ENCODE measurements at places on chromosomes 6 and 20.

DNA sequence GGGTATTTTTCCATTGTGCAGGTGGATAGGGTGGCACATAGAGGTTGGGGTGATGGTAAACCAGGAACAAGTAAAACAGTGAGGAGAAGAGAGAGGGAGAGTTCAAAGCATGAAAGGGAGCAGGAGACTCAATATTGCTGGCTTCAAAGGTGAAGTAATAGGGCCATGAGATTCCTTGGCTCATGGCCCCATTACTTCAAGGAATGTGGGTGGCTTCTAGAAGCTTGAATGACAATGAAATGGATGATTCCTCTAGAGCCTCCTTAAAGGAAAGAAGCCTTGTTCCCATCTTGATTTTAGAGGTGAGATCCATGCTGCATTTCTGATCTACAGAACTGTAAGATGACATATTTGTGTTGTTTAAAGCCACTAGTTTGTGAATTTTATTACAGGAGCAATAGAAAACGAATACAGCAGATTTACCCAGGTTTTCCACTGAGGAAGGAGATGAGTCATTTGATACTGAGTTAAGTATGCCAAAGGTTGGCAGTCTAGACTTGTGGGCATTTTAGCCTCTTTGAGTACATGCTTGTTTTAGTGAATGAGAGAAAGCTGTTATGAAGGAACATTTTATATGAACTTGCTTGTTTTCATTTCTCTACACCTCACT, 110.4 kb downstream of the PLCB4 start:
- DNase-seq = no peak

- DNase-seq = no peak
These were observed 177.4 kb downstream of the TAF4 start for GRCh38 chr20:61888101-61888865.

DNA sequence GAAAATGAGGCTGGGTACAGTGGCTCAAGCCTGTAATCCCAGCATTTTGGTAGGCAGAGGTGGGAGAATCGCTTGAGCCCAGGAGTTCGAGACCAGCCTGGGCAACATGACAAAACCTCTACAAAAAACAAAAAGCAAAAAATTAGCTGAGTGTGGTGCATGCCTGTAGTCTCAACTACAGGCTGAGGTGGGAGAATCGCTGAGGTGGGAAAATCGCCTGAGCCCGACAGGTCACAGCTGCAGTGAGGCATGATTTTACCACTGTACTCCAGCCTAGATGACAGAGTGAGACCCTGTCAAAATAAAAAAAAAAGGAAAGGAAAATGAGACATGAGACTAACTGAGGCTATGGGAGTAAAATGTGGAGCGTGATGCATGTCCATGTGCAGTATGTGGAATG, 88.0 kb upstream of the CD83 start:
- no peak for DNase-seq

DNA sequence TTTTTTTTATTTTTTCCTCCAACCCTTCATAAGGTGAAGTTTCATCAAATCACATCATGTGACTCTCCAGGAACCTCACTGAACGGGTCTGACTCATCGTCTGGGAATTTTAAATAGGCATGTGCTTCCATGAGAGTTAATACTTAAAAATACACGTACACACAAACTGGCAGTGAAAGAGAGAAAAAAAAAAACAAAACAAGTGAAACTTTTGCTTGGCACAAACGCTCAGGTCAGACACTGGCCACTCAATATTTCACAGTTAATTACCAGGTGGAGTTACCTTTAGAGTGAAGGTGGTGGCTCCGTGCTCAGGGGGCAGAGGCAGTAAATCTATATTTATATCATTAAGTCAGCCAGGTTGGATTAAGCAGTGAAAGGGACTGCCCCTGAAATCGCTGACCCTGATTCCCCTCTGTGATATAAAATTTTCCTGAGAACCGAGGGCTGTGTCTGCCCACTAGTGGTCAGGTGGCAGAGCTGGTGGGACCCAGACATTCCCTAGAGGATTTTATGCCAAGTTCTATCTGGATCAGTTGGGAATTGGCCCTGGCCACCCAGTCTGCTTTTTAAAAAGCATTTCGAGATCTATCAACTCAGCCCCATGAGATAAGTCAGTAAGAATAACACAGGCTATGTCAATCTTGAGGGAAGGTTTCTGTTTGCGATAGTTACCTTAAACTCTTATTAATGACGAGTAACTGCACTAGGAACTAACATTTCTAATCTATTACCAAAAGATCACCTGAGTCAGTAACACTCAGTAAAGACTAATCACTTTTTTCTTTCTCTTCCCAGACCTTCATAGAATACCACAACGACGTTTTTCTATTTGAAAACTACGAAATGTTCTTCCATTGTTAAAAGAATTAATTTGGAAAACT, 259.1 kb downstream of the HDGFL1 start:
- peak; percentile 16 for DNase-seq

GRCh38 chr6:111855753-111856152, 17.5 kb downstream of the FYN start:
- DNase-seq = no peak

DNA sequence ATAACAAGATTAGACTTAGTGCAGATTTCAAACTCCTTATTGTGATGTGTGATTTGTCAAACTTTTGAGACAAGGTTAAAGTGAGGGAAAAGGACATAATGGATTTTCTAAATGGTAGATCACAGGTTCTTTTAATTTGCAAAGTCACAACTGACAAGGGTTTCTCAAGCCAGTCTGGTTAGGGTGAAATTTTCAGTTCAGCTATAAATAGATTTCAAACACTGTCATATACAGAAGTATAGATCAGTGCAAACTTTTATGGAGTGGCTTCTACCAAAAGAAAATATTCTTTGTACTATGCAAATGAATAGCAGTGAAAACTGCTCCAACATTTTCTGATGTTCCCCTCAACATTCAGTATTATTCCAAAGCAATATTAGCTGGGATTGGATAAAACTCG, 337.1 kb upstream of the MAN1A1 start:
- DNase-seq = no peak

DNA sequence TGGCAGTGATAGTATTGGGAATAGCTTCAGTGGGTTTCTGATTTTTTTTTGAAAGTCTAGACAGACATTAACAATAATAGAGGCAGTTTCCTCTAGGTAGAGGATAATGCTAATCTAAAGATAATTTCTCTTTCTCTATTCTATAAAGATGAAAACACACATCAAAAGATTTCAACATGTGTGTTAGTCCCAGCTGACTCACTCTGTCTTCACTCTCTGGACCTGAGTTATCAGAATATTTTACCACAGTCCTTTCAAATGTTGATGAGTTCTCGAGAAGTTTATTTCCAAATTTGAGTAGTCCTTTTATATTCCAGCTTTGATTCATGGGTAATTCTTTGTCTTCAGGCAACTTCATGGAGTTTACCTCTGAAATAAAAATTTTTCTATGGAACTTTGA, 17.1 kb downstream of the RPRD1B start:
- DNase-seq = no peak

- DNase-seq = no peak
These were observed 1.2 kb downstream of the TRDN start for GRCh38 chr6:123635567-123635966.

DNA sequence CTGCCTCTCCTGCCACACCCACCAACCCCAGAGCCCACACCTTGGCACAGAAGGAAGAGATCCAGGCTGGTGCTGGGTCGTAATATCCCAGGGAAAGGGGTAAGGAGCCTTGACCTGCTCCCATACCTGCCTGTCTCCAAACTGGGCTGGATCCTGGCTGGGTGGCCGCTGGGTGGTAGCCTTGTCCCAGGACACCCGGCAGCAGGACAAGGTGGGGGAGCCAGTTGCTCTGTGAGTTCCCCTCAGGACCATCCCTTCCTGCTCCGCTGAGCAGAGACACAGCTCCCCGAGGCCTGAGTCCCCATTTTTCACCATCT, 58.8 kb downstream of the UBE2V1 start:
- DNase-seq = no peak

DNA sequence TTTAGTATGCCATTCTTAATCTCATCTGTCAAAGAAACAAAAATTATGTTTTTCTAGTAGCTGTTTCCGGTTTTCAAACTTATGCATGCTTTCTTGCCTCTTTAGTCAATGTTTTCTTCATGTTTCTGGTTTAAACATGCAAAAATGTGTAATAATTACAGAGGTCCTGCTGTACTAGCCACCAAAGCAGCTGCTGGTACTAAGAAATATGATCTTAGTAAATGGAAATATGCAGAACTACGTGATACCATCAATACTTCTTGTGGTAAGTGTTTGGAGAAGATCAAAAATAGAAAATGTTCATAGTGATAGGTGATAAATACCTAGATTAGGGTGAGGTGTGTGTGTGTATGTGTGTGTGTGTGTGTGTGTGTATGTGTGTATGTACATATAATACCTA, 158.4 kb downstream of the MYO6 start:
- DNase-seq = no peak

DNA sequence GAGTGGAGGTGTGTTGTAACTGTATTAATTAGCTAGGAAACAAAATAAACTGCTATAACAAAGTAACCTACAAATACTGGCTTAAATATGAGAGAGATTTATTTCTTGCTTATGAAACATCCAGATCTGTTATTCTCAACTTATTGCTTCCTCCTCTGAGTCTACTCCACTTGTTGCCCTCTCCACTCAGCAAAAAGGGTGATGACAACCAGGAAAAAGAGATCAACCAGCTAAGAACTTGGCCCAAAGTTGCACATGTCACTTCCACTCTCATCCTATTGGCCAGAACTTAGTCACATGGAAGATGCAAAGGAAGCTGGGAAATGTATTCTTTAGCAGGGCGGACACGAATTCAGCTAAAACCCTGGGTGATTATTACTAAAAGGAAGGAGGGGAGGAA, 5.2 kb upstream of the TP53RK start:
- no peak for DNase-seq

DNA sequence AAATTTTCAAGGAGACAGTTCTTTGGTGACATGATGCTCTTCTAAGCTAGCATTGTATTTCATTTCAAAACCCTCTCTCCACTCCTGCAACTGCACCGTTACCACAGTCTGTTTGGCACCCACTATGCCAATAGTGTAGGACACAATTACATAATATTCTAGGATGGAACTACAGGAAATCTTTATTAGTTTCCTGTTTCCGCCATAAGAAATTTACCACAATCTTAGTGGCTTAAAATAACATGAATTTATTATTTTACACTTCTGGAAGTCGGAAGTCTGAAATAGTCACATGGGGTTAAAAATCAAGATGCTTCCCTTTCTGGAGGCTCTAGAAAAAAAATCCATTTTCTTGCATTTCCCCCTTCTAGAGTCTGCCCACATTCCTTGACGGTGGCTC, 733.1 kb downstream of the HDGFL1 start:
- DNase-seq = no peak

GRCh38 chr6:113381232-113381631, 475.9 kb upstream of the MARCKS start:
- no peak for DNase-seq

GRCh38 chr6:157020398-157020797, 243.2 kb downstream of the ARID1B start:
- no peak for DNase-seq

- DNase-seq = no peak
These were observed 713.4 kb downstream of the CD109 start for GRCh38 chr6:74409447-74409846.

DNA sequence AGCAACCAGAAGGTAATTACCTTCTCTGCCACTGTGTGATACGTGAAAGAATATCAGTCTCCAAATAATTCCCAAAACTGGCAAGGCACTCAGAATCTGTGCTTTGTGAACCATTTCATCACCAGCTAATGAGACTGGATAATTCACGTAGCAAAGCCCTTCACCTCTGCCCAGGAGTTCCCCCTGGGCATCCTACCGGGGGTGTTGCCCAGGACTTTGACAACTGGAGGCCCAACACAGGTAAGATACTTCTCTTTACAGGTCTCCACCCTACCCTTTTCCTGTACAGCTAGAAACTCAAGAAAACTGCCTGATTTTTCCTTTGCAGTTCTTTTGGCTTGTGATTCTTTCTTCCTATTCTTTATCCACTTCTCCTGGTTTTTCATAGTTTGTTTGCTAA, 2.7 kb upstream of the CD24 start:
- DNase-seq = no peak

GRCh38 chr6:37454420-37455140, 21.6 kb downstream of the CMTR1 start:
- no peak for DNase-seq

DNA sequence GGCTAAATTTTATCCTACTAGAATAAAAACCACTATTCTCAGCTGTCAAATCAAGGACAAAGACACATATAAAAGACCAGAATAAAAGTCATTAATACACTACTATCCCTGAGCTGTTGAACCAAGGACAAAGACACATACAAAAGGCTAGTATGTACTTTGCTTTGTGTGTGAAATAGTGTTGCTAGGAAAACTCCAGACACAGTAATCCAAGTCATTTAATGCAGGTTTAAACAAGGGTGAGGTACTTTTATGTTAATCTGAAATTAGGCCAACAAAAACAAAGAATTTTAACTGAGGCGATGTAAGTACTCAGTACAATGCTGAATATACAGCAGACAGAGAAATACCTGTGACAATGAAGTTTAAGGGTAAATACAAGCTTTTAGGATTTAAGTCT, 18.9 kb downstream of the GCLC start:
- no peak for DNase-seq

DNA sequence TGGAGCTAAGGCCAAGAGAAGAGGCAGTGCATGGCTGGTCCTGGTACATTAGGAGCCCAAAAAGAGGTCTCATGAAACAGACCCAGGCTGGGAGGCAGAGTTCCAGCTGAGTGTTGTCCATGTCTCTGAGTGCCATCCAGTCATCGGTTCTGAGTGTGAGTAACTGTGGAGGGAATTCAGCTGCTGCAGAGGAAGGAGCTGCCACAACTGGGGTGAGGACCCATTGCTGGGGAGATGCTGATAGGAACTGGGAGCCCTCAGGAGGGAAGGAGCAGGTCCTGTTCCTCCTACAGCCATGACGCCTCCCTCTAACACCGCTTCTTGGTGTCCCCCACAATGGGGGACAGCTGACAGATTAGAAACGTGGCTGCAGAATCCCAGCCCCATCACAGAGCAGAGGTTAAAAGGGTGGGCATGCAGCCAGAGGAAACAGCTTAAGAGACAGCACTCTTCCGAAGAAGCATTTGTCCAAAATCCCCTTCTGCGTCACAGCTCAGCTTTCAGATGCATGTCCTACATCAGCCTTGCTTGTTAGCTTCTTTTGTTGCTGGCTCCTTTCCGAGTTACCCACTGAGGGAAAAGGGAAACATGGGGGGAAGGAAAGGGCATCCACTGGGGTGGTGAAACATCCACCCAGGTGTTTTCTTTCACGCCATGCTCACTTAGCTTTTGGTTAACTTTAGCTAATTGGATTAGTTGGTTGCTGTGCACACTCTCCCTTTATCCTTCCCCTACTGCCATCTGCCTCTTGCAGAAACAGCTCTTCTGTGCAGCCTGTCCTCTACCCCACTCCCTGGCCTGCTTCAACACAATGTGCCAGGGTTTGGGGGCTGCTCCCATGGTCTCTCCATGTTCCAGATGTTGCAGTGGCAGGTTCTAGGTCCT, 239.2 kb downstream of the SYNDIG1 start:
- peak; percentile 13 for DNase-seq

- no peak for DNase-seq
These were observed 904.3 kb upstream of the FLRT3 start for GRCh38 chr20:15241681-15242080.

GRCh38 chr20:8930726-8931125, 138.2 kb upstream of the PLCB4 start:
- DNase-seq = no peak

Measured in head of caudate nucleus (tissue), 42 donors.